ENCODE measurements at places on chromosomes 1 and 21.

- peak; percentile 98 for DNase-seq
Observed at GRCh38 chr1:145858901-145859490, at the start of gene PIAS3. TSS of gene PIAS3 (minus strand) at chr1:145859081. CDS start at chr1:145858990, 91 bp downstream.

DNA sequence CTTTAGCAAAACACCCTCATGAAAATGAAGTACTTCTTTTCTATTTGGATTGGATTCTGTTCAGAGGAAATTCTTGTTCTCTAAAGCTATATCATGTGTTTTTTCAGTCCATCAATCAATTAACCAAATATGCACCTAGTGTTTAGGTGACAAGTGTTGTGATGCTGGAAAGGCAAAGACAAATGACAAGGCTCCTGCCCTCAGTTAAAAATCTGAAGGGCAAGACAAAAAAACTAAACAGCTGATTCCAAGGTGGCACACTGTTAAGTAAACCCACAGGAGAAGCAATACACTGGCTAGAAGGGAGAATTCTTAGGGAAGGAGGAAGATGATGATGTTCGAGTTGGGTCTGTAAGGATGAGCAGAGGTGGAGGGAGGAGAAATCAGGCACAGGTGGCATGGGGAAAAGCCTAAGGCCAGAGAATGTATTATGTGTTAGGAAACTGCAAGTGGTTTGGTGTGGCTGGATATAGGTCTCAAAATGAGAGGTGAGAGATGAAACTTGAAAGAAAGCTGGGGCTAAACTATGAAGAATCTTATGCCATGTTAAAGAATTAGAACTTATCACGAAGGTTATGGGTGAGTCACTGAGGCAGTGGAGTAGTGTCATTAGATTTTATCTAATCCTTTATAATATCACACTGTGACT is 51.8 kb upstream of the GFI1 start:
- no peak for DNase-seq

DNA sequence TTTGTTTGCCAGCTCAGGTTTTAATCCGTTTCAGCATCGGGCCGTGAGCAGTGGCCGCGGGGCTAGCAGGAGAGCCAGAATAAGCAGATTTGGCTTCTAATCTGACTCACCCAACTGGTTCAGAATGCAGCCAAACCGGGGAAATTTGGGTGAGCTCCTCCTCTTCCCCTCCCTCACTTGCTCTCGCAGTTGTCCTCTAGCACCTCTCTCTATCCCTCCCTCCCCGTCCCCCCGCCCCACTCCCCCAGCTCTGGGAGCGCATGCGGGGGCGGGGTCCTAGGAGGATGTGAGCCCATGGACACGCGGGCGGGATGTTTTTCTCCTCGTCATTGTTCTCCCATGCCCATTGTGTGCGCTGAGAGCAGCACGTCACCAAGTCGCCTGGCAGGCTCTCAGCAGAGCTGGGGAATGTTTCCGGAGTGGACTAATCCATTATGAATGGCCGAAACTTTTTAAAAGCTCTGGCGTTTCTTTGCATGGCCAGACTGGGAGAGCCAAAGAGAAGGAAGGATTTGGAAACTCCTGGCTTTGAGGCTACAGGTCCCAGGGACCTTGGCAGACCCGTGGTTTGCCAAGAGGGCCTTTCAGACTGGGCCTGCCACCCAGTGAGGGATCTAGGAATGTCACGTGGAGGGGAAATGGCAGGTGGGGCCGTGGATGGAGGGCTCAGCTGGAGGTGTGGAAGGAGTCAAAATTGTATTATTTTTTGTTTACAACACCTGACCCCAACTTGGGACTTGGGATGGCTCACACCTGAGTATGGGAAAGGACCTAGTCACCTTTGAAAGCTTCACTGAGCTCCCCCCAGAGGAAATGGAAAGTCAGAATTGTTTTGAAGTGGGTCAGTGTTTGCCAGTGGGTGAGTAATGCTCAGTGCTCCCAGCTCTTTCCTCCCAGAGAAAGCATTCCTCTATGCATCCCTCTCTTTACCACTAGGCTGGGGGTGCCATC is 39.2 kb downstream of the CDK18 start:
- DNase-seq = peak; percentile 88

DNA sequence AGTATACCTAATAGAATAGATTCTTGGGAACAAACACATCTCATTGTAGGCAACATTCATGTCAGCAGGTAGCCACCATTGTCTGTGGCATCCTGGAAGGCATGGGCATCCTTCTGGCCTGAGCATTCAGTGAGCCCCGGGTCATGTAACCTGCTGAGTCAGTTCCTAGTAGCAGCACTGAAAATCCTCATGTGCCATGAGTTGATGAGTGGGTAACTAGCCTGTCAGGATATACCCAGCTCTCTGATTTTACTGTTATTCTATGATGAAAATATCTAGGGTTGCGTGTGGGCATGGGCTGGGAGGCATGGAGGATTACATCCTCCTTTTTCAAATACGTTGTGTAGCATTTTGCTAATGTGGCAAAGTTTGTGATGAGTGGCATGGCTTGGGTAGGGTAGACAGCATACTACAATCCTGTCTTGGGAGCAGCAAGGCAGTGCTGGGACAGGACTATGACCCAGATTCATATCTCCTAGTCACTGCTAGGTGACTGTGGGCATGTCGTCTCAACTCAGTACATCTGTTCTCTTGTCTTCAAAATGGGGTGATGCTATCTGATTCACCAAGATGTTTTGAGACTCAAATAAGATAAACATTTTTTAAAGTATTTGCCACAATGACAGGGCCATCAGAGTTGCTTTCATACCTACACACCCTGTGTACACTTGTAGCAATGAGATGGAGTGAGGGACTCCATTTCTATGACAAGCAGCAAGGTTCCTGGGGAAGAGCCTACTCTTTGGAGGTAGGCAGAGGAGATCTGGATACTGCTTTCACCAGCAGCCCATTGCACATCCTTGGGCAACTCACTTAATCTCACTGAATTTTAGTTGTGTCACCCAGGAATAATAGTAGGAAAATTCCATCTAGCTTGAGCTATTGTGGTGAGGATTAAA is 62.5 kb downstream of the CD58 start:
- DNase-seq = no peak

DNA sequence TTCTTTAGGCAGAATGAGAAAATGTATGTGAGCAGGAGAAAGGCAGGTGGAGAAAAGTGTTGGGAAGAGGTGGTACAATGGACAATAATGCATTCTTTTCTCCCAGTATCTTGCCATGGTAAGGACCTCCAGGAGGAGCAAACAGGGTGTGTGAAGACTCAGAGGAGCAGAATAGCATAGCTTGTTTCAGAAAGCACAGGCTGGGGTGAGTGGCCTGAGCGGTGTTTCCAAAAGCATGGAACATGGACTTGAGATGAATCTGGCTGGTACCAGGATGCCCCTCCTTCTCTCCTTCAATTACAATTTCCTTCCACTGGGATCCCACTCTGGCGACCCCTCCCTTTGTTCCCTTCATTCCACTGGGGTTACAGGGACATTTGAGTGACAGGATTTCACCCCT is 123.4 kb upstream of the TNR start:
- no peak for DNase-seq

- peak; percentile 38 for DNase-seq
Observed at GRCh38 chr1:184574588-184574987, 180.1 kb downstream of the EDEM3 start.

DNA sequence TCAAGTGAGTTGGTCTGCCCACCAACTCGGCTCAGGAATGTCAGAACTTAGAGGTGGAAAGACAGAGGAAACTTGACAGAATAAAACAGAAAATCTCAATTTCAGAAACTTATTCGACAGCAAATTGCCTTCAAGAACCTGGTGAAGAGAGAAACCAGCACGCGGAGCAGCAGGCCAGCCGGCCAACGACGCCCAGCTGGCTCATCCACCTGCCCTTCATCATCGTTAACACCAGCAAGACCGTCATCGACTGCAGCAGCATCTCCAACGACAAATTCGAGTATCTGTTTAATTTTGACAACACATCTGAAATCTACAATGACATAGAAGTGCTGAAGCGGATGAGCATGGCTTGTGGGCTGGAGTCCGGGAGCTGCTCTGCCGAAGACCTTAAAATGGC is 350.8 kb upstream of the CAMK1G start:
- no peak for DNase-seq

DNA sequence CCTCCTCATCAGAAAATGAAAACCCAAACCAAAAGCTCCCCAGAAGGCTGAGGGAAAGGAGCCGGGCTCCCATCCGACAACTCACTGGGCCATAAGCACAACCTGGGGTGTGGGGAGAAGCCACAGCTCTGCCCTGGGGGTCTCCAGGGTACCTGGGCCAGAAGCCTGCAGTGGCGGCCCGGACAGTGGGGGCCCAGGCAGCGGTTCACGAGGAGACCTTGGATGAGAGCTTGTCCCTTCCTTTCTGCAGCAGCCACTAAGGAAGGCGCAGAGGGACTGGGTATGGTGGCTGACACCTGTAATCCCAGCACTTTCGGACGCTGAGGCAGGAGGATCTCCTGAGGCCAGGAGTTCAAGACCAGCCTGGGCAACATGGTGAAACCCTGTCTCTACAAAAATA is 17.5 kb upstream of the TRAPPC10 start:
- DNase-seq = no peak

DNA sequence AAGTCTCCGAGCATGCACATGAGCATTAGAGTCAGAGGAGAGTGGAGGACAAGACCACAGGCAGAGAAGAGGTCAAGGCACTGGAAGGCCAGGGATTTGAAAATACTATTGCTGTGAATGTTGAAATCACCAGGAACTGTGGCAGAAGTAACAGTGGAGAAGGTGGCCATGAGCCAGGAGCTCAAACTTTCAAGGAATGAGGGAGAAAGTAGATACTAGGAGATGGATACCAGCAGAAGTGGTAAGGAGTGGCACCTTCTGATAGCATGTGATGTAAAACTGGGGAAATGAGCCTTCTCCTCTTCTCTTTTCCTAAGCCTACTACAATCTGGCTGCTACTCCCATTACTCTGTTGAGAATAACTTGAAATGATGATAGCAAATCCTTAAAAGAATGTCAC is 1.8 kb upstream of the CR1 start:
- no peak for DNase-seq

- no peak for DNase-seq
Observed at GRCh38 chr1:233673947-233674431, 60.1 kb downstream of the KCNK1 start.

DNA sequence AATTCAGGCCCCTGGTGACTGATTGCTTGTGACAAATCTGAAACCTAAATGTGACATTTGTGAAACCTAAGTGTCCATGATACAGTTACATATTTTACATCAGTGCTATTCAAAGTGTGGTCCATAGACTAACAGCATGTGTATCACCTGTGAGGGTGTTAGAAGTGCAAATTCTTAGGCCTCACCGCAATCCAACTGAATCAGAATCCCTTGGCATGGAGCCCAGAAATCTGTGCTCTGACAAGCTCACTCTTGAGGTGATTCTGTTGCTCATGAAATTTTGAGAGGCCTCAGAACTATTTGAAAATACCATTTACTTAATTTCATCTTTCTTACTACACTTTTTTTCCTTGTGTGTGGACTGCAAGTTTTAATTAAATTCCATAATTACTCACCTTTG is 587.9 kb downstream of the ADGRL2 start:
- DNase-seq = no peak

Data from right hindlimb (tissue), 1 donor.